Right ventricle myocardium superior (tissue), 1 donor: ENCODE measurements at places on chromosomes 6 and 20. TPM values are rescaled to one million over a fixed set of nuclear protein-coding genes. Genes with fewer than 3 reads are reported as not detected.

BTN1A1 gene
- not detected for total RNA-seq

SEMG1 gene
- total RNA-seq, result not detected

CD40 gene
- total RNA-seq, result 7.4 TPM

CDH26 gene
- total RNA-seq, result 1.6 TPM

FAM83C gene
- total RNA-seq, result not detected

RAMACL gene
- 1.3 TPM for total RNA-seq

GGTLC1 gene
- total RNA-seq, result not detected

FLRT3 gene
- 0.05 TPM for total RNA-seq

MRAP2 gene
- total RNA-seq, result 0.13 TPM

C4A gene
- 61.5 TPM for total RNA-seq

CST4 gene
- total RNA-seq, result not detected

GRM1 gene
- total RNA-seq, result 2.2 TPM

SLC32A1 gene
- total RNA-seq, result not detected

NCOA7 gene
- 12.7 TPM for total RNA-seq

SLC22A2 gene
- not detected for total RNA-seq

ATP6V1G2 gene
- total RNA-seq, result 2.3 TPM

RBM39 gene
- total RNA-seq, result 134 TPM

TPX2 gene
- total RNA-seq, result 0.97 TPM

LST1 gene
- 5.5 TPM for total RNA-seq
